ENCODE measurements at places on chromosomes 1 and 21.

GRCh38 chr1:204147406-204148383 is 4.1 kb downstream of the ETNK2 start:
- no peak for DNase-seq

- no peak for DNase-seq
Observed at GRCh38 chr1:206012086-206012859, 9.1 kb upstream of the RAB7B start.

DNA sequence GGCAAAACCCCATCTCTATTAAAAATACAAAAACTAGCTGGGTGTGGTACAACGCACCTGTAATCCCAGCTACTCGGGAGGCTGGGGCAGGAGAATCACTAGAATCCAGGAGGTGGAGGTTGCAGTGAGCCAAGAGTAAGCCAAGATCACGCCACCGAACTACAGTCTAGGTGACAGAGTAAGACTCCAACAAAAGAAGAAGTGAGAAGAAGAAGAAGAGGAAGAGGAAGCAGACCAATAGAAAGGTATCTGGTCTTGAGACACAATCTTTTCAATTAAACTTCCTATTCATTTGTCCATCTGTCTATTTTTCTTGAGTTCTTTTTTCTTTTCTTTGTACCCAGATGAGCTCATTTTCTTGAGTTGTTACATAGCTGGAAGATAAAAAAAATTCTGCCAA is 55.7 kb upstream of the ACADM start:
- no peak for DNase-seq

- DNase-seq, result no peak
Observed at GRCh38 chr1:115217150-115218033, 120.7 kb downstream of the NGF start.

DNA sequence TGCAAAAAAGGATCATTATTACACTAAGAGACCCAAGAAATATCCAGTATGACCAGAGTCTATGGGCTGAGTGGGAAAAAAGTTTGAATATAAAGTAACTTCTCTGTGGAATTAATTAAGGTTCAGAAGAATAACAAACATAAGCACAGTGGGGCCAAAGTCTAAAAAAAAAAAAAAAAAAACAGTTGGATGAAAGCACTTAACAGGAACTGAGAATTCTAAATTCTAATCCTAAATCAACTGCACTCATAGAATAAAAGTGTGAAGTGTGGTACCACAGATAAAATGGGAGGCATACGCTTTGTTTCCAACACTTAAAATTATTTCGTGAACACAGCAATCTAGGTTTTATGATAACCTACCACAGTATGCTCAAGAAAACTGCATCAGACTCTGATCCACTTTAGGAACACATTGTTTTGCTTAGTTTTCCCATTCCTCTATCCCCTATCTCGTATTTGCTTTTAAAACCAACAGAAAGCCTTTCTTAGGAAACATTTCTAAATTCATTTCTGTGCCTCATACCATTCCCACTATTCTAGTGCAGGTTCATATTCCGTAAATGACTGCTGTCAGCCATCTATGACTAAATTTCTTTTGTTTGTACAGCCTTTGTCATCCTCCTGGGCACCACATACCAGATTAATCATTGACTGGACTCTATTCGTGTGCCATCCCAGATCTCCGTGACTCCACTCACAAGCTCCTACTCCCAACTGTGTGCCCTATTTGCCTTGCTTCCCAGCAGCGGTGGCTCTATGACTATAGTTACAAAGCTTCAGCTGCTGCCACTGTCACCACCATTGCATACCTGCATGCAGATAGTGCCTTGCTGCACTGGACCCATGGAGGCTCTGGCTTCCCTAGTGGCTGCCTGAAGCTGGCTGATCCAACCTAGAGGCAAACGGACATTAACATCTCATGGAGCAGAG is 24.9 kb downstream of the CHML start:
- DNase-seq, result no peak

DNA sequence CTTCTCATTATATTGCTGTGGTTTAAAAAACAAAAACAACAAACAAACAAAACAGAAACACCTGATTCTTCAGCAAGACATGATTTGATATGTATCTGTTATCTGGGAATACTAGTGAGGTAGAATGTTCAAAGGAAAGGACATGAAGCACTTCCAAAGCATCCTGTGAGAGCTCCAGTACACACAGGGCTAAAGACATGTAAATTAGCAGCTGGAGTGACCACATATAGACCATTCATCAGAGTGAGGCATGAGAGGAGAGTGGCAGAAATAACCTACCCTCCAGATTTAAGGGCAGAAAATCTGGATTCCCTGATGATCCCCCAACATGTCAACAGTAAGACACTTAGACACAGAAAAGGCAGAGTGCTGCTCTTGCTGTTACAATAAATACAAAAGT is 260.5 kb upstream of the CHRM3 start:
- no peak for DNase-seq

GRCh38 chr1:208272713-208273112 is 28.5 kb upstream of the PLXNA2 start:
- DNase-seq, result no peak

- no peak for DNase-seq
Observed at GRCh38 chr21:33051925-33052324, 18.0 kb upstream of the OLIG1 start.

DNA sequence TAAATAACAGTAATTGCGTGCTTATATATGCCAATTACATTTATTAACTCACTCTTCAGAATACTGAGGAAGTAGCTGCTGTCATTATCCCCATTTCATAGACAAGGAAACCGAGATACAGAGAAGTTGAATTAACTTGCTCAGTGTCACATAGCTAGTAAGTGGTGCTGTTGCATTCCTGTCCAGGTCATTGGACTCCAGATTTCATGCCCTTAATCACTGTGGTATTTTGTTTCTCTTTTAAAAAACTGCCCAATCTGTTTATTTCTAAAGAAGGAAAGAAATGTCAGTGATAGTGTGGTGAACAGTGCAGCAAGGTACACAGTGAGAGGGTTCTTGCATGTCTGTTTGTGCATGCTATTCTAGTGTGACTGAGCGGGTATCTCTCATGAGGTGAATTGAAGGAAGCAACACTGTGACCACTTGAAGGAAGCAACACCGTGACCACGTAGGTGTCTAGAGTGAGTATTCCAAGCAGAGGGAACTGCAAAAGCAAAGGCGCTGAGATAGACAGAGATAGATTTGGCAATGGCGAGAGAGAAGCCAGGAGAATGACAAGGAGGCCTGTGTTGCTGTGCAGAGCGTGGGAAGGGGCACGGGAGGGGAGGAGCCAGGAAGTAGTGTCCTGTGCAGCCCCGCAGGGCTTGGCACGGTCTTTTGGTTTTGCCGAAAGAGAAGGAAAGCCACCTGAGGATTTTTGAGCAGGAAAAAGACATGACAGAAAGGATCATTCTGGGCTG is 95.9 kb downstream of the CAMTA1 start:
- DNase-seq, result no peak

- peak; percentile 86 for DNase-seq
Observed at GRCh38 chr1:21926814-21927532, 10.1 kb downstream of the HSPG2 start.

DNA sequence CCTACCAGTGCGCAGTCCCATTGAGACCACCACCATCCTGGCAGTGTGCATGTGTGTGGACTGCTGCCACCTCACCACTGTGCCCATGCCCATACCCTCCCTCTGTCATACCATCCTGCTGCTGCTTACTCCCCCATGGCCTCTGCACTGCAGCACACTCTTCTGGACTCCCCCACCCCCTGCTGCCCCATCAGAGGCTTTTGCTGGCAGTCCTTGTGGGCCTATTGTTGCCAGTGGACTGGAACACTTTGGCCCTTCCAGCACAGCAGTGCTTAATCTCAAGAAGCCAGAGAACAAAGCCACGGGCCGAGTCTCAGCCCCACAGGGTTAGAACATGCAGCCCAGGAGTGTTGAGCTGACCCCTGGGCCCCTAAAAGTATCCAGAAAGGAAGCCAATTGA is 41.9 kb upstream of the IVNS1ABP start:
- no peak for DNase-seq

GRCh38 chr1:7705048-7705907 is 65.8 kb upstream of the VAMP3 start:
- no peak for DNase-seq

All from fibroblast of skin of right quadriceps (primary cell).